Endothelial cell (in vitro differentiated cells): ENCODE measurements at places on chromosomes 11 and 22. TPM values are rescaled to one million over a fixed set of nuclear protein-coding genes. Genes with fewer than 3 reads are reported as not detected.

- no peaks in the 10 kb centered on the region for H3K4me1 ChIP-seq
- H3K27me3 ChIP-seq = no peaks in the 10 kb centered on the region
- peaks cover 3% of the 10 kb centered on the region for H3K36me3 ChIP-seq
- no peak for DNase-seq
Measured at GRCh38 chr11:28232649-28233048, 124.5 kb downstream of the METTL15 start.

Gene PGR
- total RNA-seq = not detected

DNA sequence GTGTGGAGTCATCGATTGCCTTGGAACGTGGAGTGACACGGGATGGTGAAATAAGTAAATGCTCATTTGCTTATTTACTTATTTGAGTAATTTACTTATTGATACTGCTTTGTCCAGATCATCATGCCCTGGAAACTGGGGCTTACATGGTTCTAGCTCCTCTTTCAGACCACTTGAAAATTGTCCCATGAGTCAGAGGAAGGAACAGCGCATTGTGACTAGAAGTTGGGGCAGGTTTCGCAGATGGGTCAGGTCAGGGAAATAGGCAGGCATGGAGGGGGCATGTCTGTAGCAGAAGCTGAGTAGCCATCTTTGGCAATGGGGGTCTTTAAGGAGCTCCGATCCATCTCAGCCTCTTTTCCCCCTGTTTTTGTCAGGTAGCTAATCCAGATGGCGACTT lies 104.2 kb upstream of the SORL1-AS1 start:
- H3K4me1 ChIP-seq = no peaks in the 10 kb centered on the region
- H3K4me3 ChIP-seq = no peak overlapping the region
- H3K36me3 ChIP-seq = no peaks in the 10 kb centered on the region

- no peak overlapping the region for H3K4me3 ChIP-seq
- H3K4me1 ChIP-seq = peaks cover 7% of the 10 kb centered on the region
- DNase-seq = no peak
- H3K27ac ChIP-seq = no peak overlapping the region
Measured at GRCh38 chr22:38789606-38790005, 4.3 kb downstream of the DNAL4 start.

Gene PRAME
- total RNA-seq = not detected

Gene ZNHIT2
- 6.0 TPM for total RNA-seq

DNA sequence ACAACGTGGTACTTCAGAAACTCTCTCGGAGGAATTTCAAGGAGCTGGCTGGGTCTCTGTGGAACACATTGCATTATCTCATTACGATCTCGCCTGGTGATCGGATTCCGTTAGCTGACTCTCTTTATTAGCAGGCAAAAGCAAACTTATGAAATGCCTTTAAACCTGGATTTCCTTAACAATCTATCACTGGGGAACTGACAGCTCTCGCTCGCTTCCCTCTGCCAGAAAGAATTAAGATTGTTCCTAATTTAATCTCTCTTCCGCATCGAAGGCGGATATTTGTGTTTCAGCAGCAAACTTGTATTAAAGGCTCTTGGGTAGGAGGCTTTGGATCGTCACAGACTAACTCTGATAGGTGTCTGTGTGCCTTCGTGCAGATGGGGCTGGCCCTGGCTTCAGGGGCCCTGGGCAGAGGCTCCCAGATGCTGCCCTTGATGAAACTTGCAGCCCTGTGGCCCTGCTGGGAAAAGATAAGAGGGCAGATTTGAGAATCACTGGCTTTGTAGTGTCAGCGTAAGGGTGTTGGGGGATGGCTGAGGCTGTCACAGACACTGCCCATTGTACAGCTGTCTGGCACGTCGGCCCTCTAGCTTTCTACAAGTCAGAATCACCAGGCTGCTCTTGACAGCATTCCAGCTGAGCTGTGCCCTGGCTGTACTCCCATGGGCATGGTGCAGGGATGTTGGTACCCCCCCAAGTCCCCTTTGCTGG lies 162.2 kb upstream of the NECTIN1 start:
- peaks cover 5% of the 10 kb centered on the region for H3K4me1 ChIP-seq
- no peak for DNase-seq
- no peak overlapping the region for H3K27ac ChIP-seq
- no peak overlapping the region for H3K4me3 ChIP-seq

DNA sequence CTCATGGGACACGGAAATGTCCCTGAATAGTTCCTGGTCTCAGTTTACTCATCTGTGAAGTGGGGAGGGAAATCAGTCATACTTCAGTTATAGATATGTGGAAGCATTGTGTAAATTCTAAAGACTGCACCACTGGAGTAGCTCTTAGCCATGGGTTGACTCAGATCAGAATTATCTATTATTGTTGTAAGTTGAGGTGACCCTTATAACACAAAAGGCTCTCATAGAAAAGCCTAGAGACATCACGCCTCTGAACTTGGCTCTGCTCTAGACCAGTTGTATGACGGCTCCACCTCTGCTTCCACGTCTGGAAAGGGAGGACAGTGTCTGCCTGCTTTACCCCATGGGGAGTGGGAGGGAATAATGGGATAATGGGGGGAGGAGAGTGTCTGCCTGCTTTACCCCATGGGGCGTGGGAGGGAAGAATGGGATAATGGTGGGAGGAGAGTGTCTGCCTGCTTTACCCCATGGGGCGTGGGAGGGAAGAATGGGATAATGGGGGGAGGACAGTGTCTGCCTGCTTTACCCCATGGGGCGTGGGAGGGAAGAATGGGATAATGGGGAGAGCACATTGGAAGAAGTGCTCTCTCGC lies 98.2 kb downstream of the AMOTL1 start:
- H3K4me3 ChIP-seq = no peak overlapping the region
- peaks cover 12% of the 10 kb centered on the region for H3K4me1 ChIP-seq
- H3K36me3 ChIP-seq = peaks cover 55% of the 10 kb centered on the region
- peak overlapping the region; percentile 87 for H3K27ac ChIP-seq
- DNase-seq = no peak

DNA sequence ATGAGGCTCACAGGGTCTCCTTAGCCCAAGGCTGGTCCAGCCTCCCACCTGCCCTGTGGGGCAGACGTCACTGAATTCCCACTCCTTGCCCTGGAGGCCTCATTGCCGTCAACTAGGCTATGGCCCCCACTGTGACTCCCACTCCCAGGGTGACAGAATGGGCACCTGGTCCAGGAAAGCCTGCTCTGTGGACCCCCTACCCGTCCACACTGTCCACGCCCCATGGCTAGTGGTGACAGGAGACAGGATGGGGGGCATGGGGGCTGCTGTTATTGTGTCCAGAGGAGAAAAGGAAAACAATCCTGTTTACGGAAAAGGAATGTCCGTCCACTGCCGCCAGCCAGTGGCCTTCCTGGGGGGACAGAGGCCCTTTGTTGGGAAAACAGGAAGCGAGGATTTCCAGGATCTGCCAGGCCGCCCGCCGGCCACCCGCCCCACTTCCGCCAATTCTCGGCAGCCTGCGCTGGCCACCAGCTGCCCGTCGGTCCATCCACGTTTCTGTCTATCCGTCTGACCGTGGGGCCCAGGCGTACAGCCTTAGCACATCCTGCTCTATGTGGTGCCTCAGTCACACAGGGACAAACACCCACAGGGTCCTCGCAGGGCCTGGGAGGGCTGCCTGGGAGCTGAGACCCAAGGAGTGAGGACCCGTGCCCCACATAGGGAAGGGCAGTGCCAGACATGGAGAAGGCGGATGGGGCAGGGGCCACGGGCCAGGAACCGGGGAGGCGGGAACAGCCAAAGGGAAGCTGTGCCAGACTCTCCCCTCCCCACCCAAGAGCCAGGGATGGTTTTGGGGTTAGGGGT lies 19.5 kb downstream of the CRELD2 start:
- H3K4me3 ChIP-seq = peak overlapping the region; percentile 59
- H3K4me1 ChIP-seq = peaks cover 29% of the 10 kb centered on the region
- peak overlapping the region; percentile 95 for H3K27ac ChIP-seq
- H3K27me3 ChIP-seq = peaks cover 4% of the 10 kb centered on the region
- DNase-seq = peak; percentile 80
- no peaks in the 10 kb centered on the region for H3K36me3 ChIP-seq

DNA sequence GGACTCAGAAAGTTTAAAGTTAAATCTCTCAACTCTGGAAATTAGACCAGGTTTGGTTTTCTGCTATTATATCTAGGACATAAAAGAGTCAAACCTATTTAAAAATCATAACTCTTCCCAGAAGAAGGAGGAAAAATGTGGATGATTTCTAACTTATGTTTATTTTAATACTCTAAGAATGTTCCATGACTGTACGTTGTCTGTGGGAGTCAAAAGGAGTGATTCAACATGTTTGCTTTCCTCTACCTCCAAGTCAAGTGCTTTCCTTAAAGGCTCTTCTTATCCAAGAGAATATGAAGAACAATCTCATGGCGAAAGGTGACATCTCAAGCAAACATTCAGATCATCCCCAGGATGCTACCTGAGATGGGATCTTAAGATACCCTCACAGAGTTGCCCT lies 21.6 kb downstream of the OR51E1 start:
- no peak overlapping the region for H3K4me3 ChIP-seq
- peaks cover 13% of the 10 kb centered on the region for H3K4me1 ChIP-seq
- no peak for DNase-seq
- H3K27ac ChIP-seq = no peak overlapping the region
- no peaks in the 10 kb centered on the region for H3K27me3 ChIP-seq

GRCh38 chr22:24435323-24435645 lies 7.9 kb downstream of the ADORA2A start:
- no peak overlapping the region for H3K4me3 ChIP-seq
- H3K36me3 ChIP-seq = no peaks in the 10 kb centered on the region
- DNase-seq = no peak
- H3K4me1 ChIP-seq = peaks cover 6% of the 10 kb centered on the region
- H3K27ac ChIP-seq = no peak overlapping the region
- H3K27me3 ChIP-seq = peaks cover 9% of the 10 kb centered on the region

Gene JAML
- 0.31 TPM for total RNA-seq

Gene CNGA4
- total RNA-seq = not detected

DNA sequence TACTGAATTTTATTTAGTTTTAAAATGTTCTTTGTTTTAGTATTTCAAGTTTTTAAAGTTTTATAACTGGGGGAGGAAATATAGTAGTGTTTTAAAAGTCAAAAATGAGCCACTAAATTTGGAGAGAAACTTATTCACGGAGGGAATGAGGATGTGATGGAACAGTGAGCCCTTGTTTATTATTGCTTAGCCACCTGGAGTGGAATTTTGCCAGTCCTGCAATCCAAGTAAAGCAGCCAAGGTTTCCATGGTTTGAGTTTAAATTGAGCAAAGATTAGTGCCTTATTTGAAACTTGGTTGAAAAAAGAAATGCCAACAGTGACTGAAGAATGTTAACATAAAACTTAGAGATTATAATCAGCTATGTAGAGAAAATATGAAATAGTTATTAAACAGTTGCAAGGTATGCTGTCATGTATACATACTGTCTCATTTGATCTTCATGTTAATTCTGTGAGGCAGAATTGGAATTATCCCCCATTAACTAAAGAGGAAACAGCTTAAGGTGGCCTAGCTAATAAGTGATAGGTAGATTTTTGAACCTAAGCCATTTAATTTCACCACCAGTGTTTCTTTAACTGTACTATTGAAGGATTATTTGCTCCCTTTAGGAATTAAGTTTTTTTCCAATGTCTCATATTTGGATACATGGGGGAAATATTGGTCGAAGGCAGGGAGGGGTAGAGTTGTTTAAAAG lies 36.4 kb downstream of the SWAP70 start:
- peaks cover 18% of the 10 kb centered on the region for H3K4me1 ChIP-seq
- H3K4me3 ChIP-seq = no peak overlapping the region
- peaks cover 7% of the 10 kb centered on the region for H3K36me3 ChIP-seq
- no peak overlapping the region for H3K27ac ChIP-seq
- peaks cover 3% of the 10 kb centered on the region for H3K27me3 ChIP-seq
- DNase-seq = no peak

GRCh38 chr11:111696556-111696955 lies 69.6 kb downstream of the PPP2R1B start:
- H3K27me3 ChIP-seq = no peaks in the 10 kb centered on the region
- no peak overlapping the region for H3K4me3 ChIP-seq
- no peak overlapping the region for H3K27ac ChIP-seq
- no peaks in the 10 kb centered on the region for H3K36me3 ChIP-seq
- DNase-seq = no peak

Gene DEFB131B
- not detected for total RNA-seq

Gene HIKESHI
- 36.7 TPM for total RNA-seq

Gene TMPRSS4
- total RNA-seq = not detected

Gene POU2AF1
- not detected for total RNA-seq

GRCh38 chr22:37728620-37729019 lies 31.8 kb downstream of the TRIOBP start:
- H3K27me3 ChIP-seq = peaks cover 12% of the 10 kb centered on the region
- peaks cover 15% of the 10 kb centered on the region for H3K36me3 ChIP-seq
- DNase-seq = no peak

Gene MPEG1
- total RNA-seq = not detected
